ENCODE measurements at places on chromosomes 5 and 9.

GRCh38 chr9:114606068-114606467, 5.0 kb upstream of the TMEM268 start:
- no peak for DNase-seq

DNA sequence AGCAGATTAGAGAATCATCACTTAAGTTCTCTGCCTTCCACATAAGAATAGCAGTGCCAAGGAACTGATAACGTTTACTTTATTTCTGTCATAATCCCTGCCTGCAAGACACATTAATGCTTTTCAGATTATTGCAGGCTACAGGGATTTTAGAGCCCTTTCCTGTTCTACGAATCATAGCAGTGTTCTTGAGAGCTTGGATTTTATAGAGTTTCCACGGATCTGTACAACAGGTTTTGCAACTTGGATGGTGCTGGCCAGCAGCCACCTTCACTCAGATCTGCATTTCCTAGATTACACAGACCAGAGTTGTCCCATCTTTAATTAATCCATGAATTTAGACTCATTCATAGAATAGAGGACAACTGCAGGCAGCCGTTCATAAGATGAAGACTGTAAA, 38.1 kb downstream of the SLC12A2 start:
- DNase-seq, result no peak

DNA sequence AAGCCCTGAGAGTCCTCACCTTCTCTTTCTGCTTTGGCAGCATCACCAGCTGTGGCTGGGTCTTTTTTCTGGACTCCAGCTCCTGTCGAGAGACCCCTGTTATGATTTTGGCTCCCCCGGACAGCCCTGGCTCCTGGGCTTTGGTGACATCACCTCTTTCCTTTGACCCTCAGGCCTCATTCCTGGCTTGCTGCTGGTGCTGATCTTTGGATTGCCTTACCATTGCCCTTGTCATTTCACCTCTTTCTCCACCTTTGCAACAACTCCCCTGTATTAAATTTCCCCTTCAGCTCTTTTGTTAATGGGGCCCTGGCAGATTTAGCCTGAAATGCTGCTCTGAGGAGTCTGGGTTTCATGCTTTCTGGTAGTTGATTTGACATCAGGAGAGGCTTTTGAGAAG, 322.8 kb downstream of the ZSWIM6 start:
- DNase-seq, result no peak

- DNase-seq, result no peak
Measured at GRCh38 chr9:6055216-6055615, 39.8 kb upstream of the RANBP6 start.

DNA sequence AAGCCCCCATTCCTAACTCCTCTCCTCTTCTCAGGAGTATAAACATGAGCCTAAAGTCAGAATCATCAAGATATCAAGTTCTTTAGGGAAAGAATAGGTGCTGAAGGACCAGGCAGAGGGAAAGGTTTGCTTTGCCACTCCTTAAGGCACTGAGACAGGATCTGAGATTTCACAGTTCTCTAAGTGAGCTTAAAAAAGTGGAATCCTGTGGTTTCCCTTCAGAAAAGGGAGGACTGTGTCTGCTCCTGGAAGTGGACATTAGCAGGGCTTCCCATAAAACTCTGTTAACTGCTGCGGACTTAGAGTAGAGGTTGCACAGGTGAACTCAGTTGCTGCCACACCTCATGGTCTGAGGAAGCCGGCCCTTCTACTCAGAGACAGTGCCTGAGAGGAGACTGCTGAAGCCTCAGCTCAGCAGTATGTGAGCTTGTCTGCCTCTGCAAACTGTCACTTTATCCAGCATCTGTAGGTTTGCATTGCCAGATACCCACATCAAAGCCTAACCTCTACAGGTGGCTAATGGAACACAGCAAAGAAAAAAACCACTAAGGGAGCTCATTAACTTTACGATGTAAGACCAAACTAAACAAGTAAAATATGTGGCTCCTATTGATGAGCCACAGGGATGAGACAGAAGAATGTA, 42.9 kb downstream of the RIC1 start:
- DNase-seq, result no peak

GRCh38 chr5:67206461-67206860, 9.9 kb upstream of the CD180 start:
- DNase-seq, result no peak

- no peak for DNase-seq
Measured at GRCh38 chr5:94402096-94402495, 216.3 kb downstream of the KIAA0825 start.

DNA sequence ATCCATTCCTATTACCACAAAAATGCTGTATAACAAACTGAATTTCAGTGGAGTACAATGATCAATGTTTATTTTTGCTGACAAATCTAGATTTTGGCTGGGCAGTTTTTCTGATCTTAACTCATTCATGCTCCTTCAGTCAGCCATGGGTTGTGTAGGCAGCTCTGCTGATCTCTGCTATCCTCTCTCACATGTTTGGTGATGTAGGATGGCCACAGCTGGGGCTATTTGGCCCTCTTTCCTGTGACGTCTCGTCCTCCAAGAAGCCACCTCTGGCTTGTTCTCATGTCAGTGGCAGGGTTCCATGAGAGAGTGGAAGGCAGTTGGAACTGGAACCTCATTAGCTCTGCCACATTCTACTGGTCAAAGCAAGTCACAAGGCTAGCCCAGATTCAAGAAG, 8.9 kb downstream of the NLN start:
- DNase-seq, result no peak

DNA sequence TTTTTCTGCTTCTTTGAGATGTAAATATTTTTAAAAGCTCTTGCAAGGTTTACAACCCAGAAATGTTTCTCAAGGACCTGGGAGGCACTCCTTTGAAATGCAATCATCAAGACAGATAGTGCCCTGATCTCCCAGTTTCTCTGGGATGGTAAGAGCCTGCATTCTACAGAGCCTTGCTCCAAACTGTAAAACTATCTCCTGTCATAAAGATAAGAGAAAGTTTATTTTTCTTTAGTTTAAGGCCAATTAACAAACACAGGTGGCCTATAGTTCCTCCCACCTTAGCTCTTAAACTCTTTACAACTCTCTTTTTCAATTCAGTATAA, 1231.1 kb upstream of the NUDT12 start:
- no peak for DNase-seq

GRCh38 chr9:124126648-124127646, 115.4 kb downstream of the LHX2 start:
- peak; percentile 73 for DNase-seq

- no peak for DNase-seq
Measured at GRCh38 chr5:60014331-60014730, 120.8 kb upstream of the PDE4D start.

- no peak for DNase-seq
Measured at GRCh38 chr5:54001976-54002775, 308.2 kb downstream of the ARL15 start.

DNA sequence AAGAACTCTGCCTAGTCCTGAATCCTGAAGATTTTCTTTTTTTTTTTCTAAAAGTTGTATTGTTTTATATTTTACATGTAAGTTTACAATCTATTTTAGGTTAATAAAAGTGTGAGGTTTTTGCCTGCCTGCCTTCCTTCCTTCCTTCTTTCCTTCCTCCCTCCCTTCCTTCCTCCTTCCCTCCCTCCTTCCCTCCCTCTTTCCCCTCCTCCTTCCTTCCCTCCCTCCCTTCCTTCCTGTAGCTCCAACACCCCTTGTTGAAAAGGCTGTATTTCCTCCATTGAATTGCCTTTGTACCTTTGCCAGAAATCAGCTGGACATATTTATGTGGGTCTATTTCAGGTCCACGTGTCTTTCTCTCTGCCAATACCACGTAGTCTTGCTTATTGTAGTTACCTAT, 46.6 kb downstream of the CACNA1B start:
- DNase-seq, result no peak

GRCh38 chr9:124665391-124666058, 105.6 kb downstream of the NR6A1 start:
- DNase-seq, result no peak

DNA sequence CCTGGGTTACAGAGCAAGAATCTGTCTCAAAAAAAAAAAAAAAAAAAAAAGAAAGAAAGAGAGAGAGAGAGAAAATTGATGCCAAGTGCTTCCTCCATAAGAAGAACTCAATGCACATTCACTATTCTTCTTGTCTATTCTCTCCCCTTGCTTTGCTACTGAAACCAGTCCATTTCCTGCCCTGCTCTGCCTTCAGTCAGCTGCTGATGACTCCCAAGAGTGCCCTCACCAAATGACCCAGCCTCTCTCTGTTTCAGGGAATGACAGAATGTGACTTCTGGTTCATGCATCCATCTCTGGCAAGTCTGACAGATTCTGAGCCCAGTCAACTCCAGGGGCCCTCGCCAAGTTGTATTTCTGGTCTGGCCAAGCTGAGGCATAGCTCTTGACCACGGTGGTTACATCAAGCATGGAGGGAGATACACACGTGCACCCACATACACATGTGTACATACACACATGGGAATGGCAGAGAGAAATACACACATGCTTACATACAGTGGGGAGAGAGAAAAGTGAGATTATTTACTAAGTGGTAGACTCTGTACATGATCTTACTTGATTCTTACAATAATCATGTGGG, 106.2 kb downstream of the NSG2 start:
- no peak for DNase-seq

DNA sequence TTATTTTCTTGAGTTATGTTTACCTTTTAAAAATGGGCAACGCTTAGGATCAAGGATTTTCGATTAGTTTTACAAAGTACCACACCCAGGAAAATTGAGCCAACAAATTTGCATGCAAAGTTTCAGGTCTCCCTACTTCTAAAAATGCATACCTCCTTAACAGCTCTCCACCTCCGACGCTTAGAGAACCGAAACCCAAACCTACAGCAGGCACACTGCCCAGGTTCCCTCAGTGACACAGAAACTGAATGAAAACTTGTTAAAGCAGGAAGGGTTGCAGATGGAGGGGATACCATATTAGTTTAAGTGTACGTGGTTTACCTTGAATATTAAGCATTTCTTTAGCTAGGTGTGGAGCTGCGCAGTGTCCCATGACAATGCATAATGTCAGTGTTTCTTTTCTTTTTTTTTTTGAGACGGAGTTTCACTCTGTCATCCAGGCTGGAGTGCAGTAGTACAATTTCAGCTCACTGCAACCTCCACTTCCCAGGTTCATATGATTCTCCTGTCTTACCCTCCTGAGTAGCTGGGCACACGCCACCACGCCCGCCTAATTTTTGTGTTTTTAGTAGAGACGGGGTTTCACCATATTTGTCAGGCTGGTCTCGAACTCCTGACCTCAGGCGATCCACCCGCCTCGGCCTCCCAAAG, 1.6 kb upstream of the SUB1 start:
- no peak for DNase-seq

GRCh38 chr5:57410374-57411320, 72.0 kb downstream of the ACTBL2 start:
- DNase-seq, result no peak

- DNase-seq, result no peak
Measured at GRCh38 chr9:34454571-34455065, 3.8 kb downstream of the FAM219A start.

GRCh38 chr5:81848362-81848880, 97.5 kb upstream of the SSBP2 start:
- no peak for DNase-seq

DNA sequence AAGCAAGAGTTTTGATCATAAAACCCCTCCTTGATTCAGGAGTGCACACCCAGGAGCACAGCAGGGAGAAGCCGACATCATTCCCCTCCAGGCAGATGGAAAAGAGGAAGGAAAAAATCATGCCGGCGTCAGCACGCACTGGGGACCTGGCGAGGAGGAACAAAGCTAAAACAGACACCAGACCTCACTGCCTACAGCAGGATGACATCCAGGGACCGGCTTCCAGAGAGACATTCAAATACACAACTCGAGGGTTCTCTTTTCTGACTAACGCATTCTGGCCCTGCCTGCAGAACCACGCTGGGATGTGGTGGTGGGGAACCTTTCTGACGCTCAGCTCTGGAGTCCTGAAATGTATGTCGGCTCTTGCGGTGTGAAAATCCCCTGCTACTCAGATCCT, 2.7 kb downstream of the UBAC1 start:
- no peak for DNase-seq

DNA sequence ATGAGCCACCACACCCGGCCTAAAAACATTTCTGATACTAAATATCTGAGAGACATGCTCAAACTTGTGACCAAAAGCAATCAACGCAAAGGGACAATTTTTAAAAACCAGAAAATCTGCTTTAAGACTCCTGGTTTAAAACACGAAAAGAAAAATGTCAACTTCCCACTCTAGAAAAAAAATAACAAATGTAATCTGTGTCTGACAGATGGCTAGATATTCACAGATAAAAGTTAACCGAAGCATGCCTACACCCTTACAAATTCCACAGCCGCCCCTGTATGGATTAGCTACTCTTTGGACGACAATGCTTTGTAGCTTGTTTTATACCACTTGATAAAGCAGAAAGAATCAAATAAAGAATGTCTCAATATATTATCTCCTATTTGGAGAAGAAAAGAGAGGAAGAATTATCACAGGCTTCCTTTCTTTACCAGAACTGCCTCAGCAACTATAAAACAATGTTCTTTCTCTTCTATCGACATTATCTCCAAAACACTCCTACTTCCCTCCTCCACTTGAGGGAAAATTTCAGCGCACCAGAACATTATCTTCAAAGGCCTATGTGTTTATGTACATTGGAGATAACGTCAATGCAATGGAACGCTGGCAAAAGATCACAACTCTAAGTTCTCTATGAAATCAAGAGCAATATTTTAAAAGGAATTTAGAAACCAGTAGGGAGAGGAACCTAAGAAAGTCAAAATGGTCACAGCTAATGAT, 26.2 kb downstream of the CEMIP2 start:
- no peak for DNase-seq

DNA sequence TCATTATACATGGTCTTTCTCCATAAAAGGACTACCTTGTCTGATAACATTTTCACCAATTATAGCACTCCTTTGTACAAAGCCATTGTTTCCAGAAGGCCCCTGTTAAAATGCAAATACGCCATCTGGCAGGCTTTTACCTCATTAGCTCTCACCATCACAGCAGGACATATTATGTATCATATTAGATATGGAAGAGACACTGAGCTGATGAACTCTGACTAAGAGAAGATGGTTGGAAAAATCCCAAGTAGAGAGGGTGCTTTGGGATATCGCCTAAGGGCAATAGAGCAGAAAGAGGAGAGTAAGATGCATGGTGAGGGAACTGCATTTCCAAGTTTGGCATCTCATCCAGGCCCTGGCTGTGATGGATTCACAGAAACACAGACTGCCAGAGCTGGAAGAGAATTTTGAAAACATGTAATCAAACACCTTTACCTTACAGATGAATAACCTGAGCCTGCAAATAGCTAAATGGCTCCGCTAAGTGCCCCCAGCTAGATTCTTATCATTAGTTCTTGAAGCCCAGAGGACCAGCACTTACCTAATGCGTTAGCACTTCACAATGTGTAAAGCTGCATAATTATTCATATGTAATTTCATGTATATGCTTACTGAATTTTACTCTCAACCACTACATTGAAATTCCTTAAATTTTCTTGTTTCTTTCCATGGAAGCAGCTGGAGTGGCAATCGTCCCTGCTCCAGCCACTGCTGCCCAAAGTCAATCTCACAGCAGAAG, 393.6 kb upstream of the IZUMO3 start:
- no peak for DNase-seq
